ENCODE measurements at places on chromosomes 2 and 18. TPM values are rescaled to one million over a fixed set of nuclear protein-coding genes. Genes with fewer than 3 reads are reported as not detected.

Gene PHLPP1
- polyA plus RNA-seq: 0.83 TPM

Gene ABHD1
- polyA plus RNA-seq: 0.35 TPM

Gene SERPINB11
- not detected for polyA plus RNA-seq

Gene ATIC
- polyA plus RNA-seq: 137 TPM

Gene TIMM21
- 17.6 TPM for polyA plus RNA-seq

Gene LCT
- not detected for polyA plus RNA-seq

Gene TMEM198
- 0.28 TPM for polyA plus RNA-seq

Gene IL1B
- polyA plus RNA-seq: not detected

Gene FEV
- polyA plus RNA-seq: not detected

Gene POU3F3
- not detected for polyA plus RNA-seq

Gene PLB1
- not detected for polyA plus RNA-seq

Gene UGT1A10
- polyA plus RNA-seq: not detected

Gene GTF2A1L
- polyA plus RNA-seq: not detected

Gene ERBB4
- not detected for polyA plus RNA-seq

Gene SH3BP4
- 2.0 TPM for polyA plus RNA-seq

Gene VWA3B
- polyA plus RNA-seq: not detected

Gene AKAIN1
- not detected for polyA plus RNA-seq

Gene MYO1B
- polyA plus RNA-seq: 2.0 TPM

Gene ARHGAP15
- polyA plus RNA-seq: 190 TPM

Gene MARS2
- 6.8 TPM for polyA plus RNA-seq

Gene IL1RL1
- not detected for polyA plus RNA-seq

Gene DPP10
- polyA plus RNA-seq: not detected

Gene TMEM237
- polyA plus RNA-seq: 2.2 TPM

Gene CDH19
- not detected for polyA plus RNA-seq

Gene IL18R1
- 2.2 TPM for polyA plus RNA-seq

Gene MPHOSPH10
- polyA plus RNA-seq: 25.2 TPM

Gene DPY30
- polyA plus RNA-seq: 157 TPM

Gene CD28
- 1.3 TPM for polyA plus RNA-seq

Gene ACVR2A
- 0.59 TPM for polyA plus RNA-seq

Gene DTNA
- not detected for polyA plus RNA-seq

Gene DAPL1
- not detected for polyA plus RNA-seq

Gene LYG1
- 0.48 TPM for polyA plus RNA-seq

Gene PTH2R
- 0.23 TPM for polyA plus RNA-seq

Measured in IgD-negative memory B cell (primary cell).